ENCODE measurements at places on chromosomes 2 and 18. TPM values are rescaled to one million over a fixed set of nuclear protein-coding genes. Genes with fewer than 3 reads are reported as not detected.

Gene PAX8
- polyA plus RNA-seq, result 241 TPM

Gene CHRND
- polyA plus RNA-seq, result 0.74 TPM

Gene KIAA2012
- polyA plus RNA-seq, result 0.10 TPM

Gene CRYGC
- polyA plus RNA-seq, result not detected

Gene NYAP2
- polyA plus RNA-seq, result not detected

Gene UGT1A4
- not detected for polyA plus RNA-seq

Gene POMC
- 5.8 TPM for polyA plus RNA-seq

Gene SH3BP4
- polyA plus RNA-seq, result 43.6 TPM

Gene DSG1
- polyA plus RNA-seq, result 0.06 TPM

Gene SESTD1
- polyA plus RNA-seq, result 98.1 TPM

Gene GALNT14
- 47.3 TPM for polyA plus RNA-seq

Gene MOB4
- polyA plus RNA-seq, result 57.9 TPM

Gene LGALSL
- polyA plus RNA-seq, result 40.5 TPM

Gene MATN3
- polyA plus RNA-seq, result 3.7 TPM

Gene HDAC4
- polyA plus RNA-seq, result 11.8 TPM

Gene RSAD2
- 3.3 TPM for polyA plus RNA-seq

Gene SCN1A
- 0.22 TPM for polyA plus RNA-seq

Gene INHBB
- not detected for polyA plus RNA-seq

Gene PPP1R1C
- polyA plus RNA-seq, result 2.0 TPM

Gene IL1RL1
- polyA plus RNA-seq, result 0.54 TPM

Gene B3GNT7
- 3.4 TPM for polyA plus RNA-seq

Gene EFEMP1
- polyA plus RNA-seq, result 107 TPM

Gene SLC23A3
- 14.0 TPM for polyA plus RNA-seq

Gene CCDC88A
- 60.8 TPM for polyA plus RNA-seq

Gene B4GALT6
- polyA plus RNA-seq, result 16.7 TPM

Gene REG3G
- not detected for polyA plus RNA-seq

Gene ACTG2
- polyA plus RNA-seq, result 0.64 TPM

Gene HES6
- 4.5 TPM for polyA plus RNA-seq

Gene RNU2-63P
- not detected for polyA plus RNA-seq

Gene TRABD2A
- 0.30 TPM for polyA plus RNA-seq

Gene CYTIP
- 2.1 TPM for polyA plus RNA-seq

Gene LAMA3
- 1.6 TPM for polyA plus RNA-seq

Gene SPHKAP
- 2.5 TPM for polyA plus RNA-seq

Gene PRKAG3
- not detected for polyA plus RNA-seq

Gene VWC2L
- 0.07 TPM for polyA plus RNA-seq

Gene TXNDC2
- not detected for polyA plus RNA-seq

Gene IL1F10
- not detected for polyA plus RNA-seq

Gene GFPT1
- 37.0 TPM for polyA plus RNA-seq

Gene TNFAIP6
- 2.0 TPM for polyA plus RNA-seq

All from right renal cortex interstitium (tissue), 3 donors.